ENCODE measurements at places on chromosomes 11 and 22. TPM values are rescaled to one million over a fixed set of nuclear protein-coding genes. Genes with fewer than 3 reads are reported as not detected.

The LINC01488 gene
- total RNA-seq = not detected

The TECTA gene
- 0.76 TPM for total RNA-seq

The GPHA2 gene
- not detected for total RNA-seq

The PATE2 gene
- total RNA-seq = not detected

The SDHD gene
- total RNA-seq = 75.5 TPM

The TPBGL gene
- 0.31 TPM for total RNA-seq

The RFPL2 gene
- not detected for total RNA-seq

The SELENOM gene
- total RNA-seq = 159 TPM

The KCNK4 gene
- total RNA-seq = not detected

The XKR3 gene
- not detected for total RNA-seq

The C22orf23 gene
- 0.45 TPM for total RNA-seq

The GALR3 gene
- total RNA-seq = not detected

The UQCR10 gene
- 42.0 TPM for total RNA-seq

The OR6Q1 gene
- total RNA-seq = not detected

The CHCHD10 gene
- 32.5 TPM for total RNA-seq

The RPUSD4 gene
- 21.0 TPM for total RNA-seq

The UCP3 gene
- 2.6 TPM for total RNA-seq

The LRP4 gene
- 29.3 TPM for total RNA-seq

The OAF gene
- total RNA-seq = 183 TPM

The RGL4 gene
- 1.2 TPM for total RNA-seq

The CHRM4 gene
- not detected for total RNA-seq

The DDB1 gene
- total RNA-seq = 161 TPM

The PPFIBP2 gene
- 52.3 TPM for total RNA-seq

The OTOG gene
- total RNA-seq = not detected

The SCGB1A1 gene
- total RNA-seq = 3.5 TPM

The SLC7A4 gene
- total RNA-seq = 0.89 TPM

The TYR gene
- not detected for total RNA-seq

The BRSK2 gene
- 7.4 TPM for total RNA-seq

The B3GAT1 gene
- total RNA-seq = 23.3 TPM

The SLC25A1 gene
- total RNA-seq = 54.1 TPM

The APOA5 gene
- not detected for total RNA-seq

The NNMT gene
- 322 TPM for total RNA-seq

The ZNHIT2 gene
- 6.8 TPM for total RNA-seq

The RFPL1 gene
- total RNA-seq = not detected

The VPS26B gene
- total RNA-seq = 39.1 TPM

The MMP10 gene
- not detected for total RNA-seq

The SLC22A12 gene
- not detected for total RNA-seq

The METTL15 gene
- total RNA-seq = 21.0 TPM

Measured in sciatic nerve (tissue), 2 donors.